ENCODE measurements at places on chromosomes 4 and X. TPM values are rescaled to one million over a fixed set of nuclear protein-coding genes. Genes with fewer than 3 reads are reported as not detected.

Gene CXXC4
- 7.2 TPM for total RNA-seq

Gene CXorf49B
- not detected for total RNA-seq

GRCh38 chrX:133175162-133175561 lies 43.0 kb downstream of the TFDP3 start:
- no peak overlapping the region for H3K4me3 ChIP-seq
- DNase-seq: no peak
- H3K4me1 ChIP-seq: no peaks in the 10 kb centered on the region
- no peak overlapping the region for H3K27ac ChIP-seq
- H3K36me3 ChIP-seq: no peaks in the 10 kb centered on the region

DNA sequence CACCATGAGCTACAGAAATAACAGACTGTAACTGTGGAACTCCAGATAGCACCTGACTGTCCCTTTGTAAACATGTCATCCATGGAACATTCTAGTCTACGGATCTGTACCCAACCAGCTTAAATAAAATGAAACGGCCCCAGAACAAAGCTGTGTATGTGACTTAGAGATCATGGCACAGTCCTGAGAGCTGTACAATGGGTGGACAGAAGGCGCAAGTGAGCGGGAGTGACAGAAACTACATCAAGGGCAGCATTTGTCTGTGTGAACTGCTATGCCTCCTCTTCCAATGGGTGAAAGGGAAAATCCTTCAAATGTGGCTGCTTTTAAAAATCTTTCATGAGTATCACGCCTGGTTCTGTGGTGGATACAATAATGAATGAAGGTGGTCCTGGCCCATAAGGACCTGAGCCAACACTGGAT lies 72.5 kb downstream of the FAT1 start:
- H3K36me3 ChIP-seq: no peaks in the 10 kb centered on the region
- DNase-seq: no peak
- no peaks in the 10 kb centered on the region for H3K4me1 ChIP-seq
- no peak overlapping the region for H3K4me3 ChIP-seq

GRCh38 chr4:165464376-165464775 lies 85.6 kb downstream of the CPE start:
- H3K4me1 ChIP-seq: no peaks in the 10 kb centered on the region
- H3K27me3 ChIP-seq: no peaks in the 10 kb centered on the region
- no peak for DNase-seq
- no peak overlapping the region for H3K4me3 ChIP-seq
- H3K36me3 ChIP-seq: no peaks in the 10 kb centered on the region

DNA sequence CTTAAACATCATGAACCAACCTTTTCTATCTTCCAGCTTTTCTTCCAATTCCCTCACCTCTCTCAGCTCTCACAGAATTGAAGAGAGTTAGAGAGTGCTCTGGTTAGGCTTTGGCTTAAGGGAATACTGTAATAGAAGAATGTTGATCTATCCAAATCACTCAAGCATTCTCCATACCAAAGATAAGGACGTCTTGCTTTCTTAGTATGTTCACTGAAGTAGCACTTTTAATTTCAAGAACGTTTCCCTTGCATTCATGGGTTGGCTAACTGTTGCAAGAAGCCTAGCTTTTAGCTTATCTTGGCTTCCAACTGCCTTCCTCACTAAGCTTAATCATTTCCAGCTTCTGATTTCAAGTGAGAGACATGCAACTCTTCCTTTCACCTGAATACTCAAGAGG lies 43.2 kb downstream of the FANCB start:
- no peaks in the 10 kb centered on the region for H3K27me3 ChIP-seq
- no peak overlapping the region for H3K4me3 ChIP-seq
- no peak overlapping the region for H3K27ac ChIP-seq

GRCh38 chr4:85968945-85969819 lies 390.7 kb downstream of the MAPK10 start:
- H3K27ac ChIP-seq: peak overlapping the region; percentile 31
- no peaks in the 10 kb centered on the region for H3K27me3 ChIP-seq
- DNase-seq: peak; percentile 14
- peaks cover 13% of the 10 kb centered on the region for H3K4me1 ChIP-seq
- no peak overlapping the region for H3K4me3 ChIP-seq
- H3K36me3 ChIP-seq: no peaks in the 10 kb centered on the region

All from thyroid gland (tissue), 4 donors.